SW 1271 (cell line): ENCODE measurements at places on chromosomes 1 and 21.

- DNase-seq, result no peak
Observed at GRCh38 chr1:185631843-185632242, 102.3 kb upstream of the HMCN1 start.

- DNase-seq, result no peak
Observed at GRCh38 chr1:114270282-114270681, 116.6 kb upstream of the SYT6 start.

DNA sequence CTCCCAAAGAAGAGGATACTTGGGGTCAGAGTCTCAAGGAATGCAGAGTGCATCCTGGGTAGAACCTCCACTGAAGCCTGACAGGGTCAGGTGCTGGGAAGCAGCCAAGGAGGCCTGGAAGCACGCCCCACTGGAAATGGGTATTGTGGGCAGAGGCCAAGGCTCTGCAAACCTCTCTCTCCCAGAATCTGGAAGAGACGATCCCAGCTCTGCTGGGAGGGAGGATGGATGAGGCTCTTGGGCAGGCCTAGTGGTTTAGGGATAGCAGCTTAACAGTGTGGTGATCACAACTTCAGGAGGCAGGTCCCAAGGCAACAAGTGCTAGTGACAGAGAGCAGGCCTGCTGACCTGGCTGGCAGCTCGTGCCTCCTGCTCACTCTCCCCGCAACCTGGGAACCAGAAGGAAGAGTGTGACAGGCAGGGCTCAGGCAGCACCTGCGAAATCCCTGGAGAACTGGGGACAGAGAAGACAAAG lies 641.0 kb downstream of the PLPP3 start:
- DNase-seq, result no peak

GRCh38 chr1:221643404-221644144 lies 98.3 kb downstream of the DUSP10 start:
- DNase-seq, result no peak

- DNase-seq, result no peak
Observed at GRCh38 chr1:176976225-176976624, 188.3 kb downstream of the ASTN1 start.

DNA sequence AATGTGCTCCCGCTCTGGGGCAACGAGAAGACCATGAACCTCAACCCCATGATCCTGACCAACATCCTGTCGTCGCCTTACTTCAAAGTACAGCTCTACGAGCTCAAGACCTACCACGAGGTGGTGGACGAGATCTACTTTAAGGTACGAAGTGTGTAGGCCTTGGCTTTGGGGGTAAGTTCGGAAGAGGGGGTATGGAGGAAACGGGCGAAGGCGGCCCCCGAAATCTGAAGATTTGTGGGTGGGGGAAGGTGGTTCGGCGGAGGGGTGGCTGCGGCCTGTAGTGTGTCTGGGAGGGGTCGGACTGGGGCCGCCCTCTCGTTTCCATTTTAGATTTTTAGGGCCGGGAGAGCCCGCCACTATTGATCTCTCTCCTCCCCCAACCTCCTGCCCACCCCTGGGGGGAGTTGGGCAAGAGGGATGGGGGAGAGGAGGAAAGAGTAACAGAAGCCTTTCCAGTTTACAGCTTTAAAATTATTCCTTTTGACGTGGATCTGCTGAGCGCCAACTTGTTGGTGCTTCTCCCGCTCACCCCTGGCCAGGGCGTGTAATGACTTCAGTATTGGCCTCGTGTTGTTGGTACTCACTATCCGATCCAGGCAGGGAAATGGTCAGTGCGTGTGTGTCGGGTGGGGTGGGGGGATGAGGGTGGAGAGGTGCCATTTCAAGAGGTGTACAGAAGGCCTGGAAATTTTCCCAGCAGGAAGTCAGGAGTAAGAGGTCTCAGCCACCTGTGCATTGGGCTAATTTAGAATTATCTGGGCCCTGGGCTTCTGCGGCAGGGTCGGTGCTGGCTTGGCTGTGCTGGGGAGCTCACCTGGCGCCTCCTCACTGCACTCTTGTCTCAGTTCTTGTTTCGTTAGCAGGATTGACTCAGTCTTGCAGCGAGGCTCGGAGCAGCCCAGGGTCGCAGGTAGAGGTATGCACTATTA lies 880 bp downstream of the PRPF38B start:
- DNase-seq, result peak; percentile 39

DNA sequence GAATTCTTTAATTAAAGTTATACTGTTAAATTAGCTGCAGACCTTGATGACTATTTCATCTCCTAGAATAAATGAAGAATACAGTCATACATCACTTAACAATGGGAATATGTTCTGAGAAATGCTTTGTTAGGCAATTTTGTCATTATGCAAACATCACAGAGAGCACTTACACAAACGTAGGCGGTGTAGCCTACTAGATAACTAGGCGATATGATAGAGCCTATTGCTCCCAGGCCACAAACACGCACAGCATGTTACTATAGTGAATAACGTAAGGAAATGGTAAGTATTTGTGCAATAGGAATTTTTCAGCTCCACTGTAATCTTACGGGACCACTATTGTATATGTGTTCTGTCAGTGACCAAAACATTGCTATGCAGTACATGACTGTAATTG lies 37.6 kb upstream of the DESI2 start:
- no peak for DNase-seq

DNA sequence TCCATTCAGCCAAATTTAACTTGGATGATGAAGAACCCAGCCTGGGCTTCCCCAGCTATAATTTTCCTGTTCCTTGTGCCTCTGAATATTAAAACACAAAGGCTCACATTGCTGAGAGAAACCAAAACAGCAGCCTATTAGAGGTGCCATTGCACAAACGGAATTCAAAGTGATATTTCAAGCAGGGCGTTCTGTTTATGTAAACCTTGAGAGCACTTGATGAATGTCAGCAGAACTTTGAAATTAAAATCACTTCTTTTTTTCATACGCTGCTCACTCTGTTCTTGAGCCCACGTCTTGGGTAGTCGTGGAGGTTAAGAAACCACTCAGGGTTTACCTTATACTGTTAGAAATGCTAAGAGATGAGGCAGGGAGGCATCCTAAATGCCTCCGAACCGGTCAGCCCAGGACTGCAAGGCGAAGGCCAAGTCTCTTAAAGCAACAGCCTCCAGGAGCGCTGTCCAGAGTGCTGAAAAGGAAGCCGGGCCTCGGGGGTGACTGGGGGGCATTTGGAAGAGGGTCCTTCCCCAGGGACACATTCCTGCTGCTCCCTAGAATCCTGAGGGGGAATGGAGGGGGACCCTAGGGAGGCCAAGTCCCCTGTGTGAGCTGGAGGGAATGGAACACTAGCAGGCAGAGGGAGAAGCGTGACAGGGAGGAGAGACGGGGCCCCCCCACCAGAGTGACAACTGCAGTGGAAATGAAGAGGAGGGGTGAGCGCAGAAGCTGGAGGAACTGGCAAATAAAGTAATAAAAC lies 154.8 kb upstream of the VAMP3 start:
- no peak for DNase-seq

DNA sequence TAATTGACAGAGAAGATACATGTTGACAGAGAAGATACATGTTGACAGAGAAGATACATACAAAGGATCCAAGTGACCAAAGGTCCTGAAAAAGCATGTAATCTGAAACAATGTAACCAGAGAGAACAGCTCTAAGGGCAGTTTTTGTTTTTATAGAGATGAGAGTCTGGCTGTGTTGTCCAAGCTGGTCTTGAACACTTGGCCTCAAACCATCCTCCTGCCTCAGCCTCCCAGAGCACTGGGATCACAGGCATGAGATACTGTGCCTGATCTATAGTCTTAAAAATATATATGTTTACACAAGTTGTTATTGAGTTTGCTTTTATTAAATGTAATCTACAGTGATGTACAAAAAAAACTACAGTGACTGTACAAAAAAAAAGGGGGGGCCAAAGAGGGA lies 12.5 kb downstream of the MEAF6 start:
- DNase-seq, result no peak
